ENCODE measurements at places on chromosomes 16 and 17.

DNA sequence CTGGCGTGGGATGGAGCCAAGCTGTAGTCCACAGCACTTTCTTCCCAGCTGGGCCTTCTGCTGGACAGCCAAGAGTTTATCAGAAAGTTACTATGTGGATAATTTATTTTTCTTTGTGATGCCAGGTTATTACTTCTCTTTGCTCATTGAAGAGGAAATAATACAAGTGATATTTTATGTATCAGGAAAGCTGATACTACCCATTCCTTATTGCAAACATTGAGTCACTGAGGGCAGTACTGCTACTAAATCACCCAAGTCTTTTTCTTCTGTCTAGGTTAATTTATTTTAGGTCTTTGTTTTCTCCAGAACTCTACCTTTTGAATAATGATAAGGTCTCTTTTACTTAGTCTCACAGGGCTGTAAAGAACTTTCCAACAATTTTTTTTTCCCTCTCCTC is 8.3 kb downstream of the NUP93 start:
- DNase-seq: no peak

DNA sequence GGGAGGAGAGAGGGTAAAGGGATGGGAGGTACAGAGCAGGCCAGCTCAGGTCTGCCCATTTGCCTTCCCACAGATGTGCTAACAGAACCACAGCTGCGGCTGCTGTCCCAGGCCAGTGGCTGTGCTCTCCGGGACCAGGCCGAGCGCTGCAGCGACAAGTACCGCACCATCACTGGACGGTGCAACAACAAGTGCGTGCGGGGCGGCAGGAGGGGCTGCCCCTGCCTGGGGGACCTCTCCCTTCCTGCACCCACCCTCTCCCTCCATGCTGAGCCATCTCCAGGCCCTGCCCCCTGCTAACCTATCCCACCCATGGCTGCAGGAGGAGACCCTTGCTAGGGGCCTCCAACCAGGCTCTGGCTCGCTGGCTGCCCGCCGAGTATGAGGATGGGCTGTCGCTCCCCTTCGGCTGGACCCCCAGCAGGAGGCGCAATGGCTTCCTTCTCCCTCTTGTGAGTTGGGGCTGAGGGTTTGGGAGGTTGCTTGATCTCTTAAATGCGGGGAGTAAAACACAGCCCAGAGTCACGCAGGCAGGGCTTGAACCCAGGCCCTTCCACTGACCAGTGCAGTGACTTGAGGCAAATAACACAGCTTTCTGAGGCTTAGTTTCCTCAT is 1.2 kb downstream of the EPX start:
- DNase-seq: no peak

- DNase-seq: no peak
Observed at GRCh38 chr16:85266857-85267256, 154.6 kb upstream of the CIBAR2 start.

DNA sequence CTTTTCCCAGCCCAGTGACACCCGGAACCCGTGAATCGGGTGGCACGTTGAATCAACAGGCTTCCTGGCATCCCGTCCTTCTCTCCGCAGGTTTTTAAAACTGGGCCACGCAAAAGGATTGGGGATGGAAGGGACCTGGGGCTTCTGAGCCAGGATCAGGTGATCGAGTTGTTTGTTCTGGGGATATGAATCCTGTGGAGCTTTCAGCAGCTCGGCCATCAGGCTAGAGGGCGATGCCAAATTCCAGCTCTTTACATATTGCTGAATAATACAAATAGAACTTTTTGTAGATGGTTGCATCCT is 473 bp downstream of the SUPT6H start:
- no peak for DNase-seq

- DNase-seq: no peak
Observed at GRCh38 chr17:1188812-1189504, 9.2 kb upstream of the ABR start.
